ENCODE measurements at places on chromosomes 4 and X.

DNA sequence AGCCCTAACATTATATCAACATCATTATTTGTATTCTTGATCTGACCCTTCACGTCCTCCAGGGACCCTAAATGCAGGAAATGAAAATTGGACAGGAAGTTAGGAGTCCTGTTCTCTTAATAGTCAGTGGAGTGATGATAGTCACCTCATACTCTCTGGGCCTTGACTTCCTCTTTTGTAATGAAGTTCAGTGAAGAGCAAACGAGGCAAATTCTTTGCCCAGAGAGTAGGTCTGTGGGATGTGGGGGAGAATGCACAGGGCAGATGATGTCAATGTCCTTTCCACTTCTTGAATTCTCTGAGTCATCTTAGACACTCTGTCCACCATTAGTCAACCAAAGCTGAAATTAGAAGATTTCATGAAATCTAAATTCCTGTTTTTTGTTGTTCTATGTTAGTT lies 17.1 kb upstream of the GPRIN3 start:
- no peak for DNase-seq

DNA sequence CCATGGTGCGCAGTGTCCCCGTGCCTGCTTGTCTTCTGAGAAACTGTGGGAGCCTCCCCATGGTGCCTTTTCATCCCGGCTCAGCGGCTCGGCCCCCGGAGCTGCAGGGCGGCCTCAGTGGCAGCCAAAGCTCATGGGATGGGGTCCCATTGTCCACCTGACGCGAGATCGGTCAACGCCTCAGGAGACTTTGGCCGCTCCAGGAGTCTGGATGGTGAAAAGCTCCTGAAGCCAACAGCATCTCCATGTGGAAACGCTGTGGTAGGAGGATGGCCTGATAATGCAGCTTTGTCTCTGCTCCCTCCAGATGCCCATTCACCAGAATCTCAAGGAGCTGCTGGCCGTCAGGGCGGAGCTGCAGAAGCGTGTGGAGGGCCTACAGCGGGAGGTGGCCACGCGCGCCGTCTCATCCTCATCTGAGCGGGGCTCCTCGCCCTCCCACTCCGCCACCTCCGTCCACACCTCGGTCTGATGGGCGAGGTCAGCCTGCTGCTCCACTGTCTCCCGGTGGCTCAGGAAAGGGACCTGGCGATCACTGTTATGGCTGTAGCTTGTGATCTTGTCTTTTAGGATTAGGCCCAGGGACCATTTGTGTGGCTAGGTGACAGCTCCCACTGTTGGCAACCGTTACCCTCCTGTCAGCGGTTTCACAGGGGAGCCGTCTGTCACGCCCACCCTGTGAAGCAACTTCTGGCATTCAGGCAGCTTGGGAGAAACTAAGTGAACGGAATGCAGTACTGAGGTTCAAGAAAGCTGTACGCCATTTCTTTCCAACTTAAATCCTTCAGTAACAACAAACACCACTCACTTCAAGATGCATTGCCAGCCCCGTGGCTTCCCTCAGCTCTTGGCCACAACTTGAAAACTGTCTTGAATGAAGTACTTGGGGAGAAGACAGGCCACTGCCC lies 69.3 kb downstream of the MTMR1 start:
- no peak for DNase-seq

GRCh38 chr4:81052119-81053068 lies 21.9 kb downstream of the BMP3 start:
- no peak for DNase-seq

DNA sequence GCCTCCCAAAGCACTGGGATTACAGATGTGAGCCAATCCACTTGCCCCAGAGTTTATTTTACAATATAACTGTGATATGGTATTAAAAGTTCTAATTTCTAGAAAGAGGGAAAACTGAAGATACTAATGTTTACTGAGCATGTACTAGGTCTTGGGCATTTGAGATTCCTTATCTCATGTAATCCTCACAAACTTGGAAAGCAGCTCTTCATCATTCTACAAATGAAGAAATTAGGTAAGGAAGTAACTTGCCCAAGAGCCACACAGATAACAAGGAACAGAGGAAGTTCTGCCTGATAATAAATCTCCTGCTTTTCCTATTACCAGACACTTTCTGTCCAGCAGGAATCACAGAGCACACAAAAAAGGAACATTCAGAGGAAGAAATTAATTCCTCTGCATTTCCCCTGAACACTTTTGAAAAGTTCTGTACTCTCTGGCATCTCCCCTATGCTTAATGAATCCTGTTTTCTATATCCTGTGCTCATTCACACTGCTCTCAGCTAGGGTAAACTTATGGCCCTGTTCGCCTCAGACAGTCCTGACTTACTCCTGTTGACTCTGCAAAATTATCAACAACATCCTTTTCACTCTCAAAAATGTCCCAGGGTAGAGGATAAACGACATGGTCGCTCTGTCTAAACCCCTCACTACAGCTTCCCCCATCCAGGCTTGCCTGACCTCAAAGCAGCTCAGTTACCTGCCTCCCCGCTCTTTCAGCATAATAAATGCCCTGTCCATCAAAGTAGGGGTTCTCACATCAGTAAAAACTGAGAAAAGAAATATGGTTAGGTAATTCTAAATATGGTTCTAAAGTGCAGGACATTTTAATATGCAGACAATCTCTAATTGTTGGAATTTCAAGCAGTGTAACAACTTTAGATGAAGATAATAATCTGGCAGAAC lies 13.6 kb downstream of the SH3RF1 start:
- no peak for DNase-seq

DNA sequence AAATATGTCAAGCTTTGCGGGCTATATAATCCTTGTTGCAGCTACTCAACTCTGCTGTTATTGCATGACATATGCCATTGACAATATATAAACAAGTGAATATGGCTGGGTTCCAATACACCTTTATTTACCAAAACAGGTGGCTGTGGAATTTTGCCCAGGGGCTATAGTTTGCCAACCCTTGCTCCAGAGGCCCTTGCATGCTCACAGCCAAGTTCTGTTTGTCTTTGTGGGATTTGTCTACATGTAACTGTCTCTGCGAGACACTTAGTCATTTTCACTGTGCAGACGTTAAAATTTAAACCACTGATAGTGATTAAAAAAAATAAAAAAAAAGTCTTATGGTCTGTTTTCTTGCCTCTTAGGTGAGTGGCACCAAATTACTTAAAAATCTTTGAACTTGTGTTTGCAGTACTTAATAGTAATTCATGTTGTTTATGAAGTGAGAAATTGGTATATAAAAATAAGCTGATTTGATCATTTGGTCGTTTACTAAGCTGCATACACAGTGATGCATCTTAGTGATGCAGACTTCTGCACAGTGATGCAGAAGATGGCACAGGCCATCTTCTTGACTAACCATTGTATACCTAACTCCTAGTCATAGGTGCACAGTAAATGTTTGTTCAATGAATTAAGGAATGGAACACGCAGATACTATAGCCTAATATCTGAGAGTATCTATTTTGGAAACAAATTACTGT lies 170.9 kb downstream of the FRMPD4 start:
- DNase-seq = no peak

Measured in activated T-helper 1 cell treated with anti-CD3 and anti-CD28 coated beads, Interleukin-12 subunit alpha, Interleukin-12 subunit beta, Interleukin-2, Interleukin-4 antibody, amounts not matched to agents 30 ng/mL and 10 ng/mL and 1 ng/mL, durations not matched to agents 14 hours and 24 hours and 36 hours (primary cell).